ENCODE measurements at places on chromosomes 5 and 9.
A peak's percentile ranks its signal among the peaks of the same experiment; 100 is the strongest.

DNA sequence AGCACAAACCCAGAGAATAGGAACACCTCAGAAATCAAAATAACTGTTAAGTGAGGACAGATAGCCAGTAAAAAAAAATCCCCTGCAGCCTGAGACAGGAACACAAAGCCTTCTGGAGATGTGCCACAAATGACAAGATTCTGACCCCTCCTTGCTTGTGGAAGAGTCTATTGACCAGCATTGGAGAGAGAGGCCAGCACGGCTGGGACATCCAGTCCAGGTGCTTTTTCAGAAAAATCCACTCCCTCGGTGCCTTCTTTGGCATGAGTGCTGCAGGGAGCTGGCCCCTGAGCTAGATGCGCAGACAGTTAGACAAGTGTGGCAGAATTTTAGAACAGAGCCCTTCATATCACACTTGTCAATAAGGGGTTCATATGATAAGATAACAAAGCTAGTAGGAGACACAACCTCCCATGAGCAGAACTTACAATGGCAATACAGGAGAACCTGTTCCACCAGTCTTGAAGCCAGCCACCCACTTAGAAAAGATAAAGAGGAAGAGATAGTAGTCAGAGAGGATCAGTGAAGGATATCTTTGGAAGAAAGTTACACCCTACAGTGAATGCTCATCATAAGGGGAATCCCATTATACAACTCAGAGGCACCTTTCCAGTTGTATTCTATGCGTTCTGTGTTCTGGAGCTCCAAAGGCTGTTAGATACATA, 298.4 kb downstream of the TLE1 start:
- DNase-seq: peak; percentile 60

GRCh38 chr9:131096269-131097125, at the start of gene AIF1L:
TSS of gene AIF1L (plus strand) at chr9:131096531. CDS start at chr9:131096630, 99 bp downstream.
- peak; percentile 76 for DNase-seq

GRCh38 chr5:157222506-157223230, 42.0 kb downstream of the ITK start:
- no peak for DNase-seq

- DNase-seq: peak; percentile 53
Observed at GRCh38 chr5:79702606-79703380, 13.2 kb downstream of the CMYA5 start.

DNA sequence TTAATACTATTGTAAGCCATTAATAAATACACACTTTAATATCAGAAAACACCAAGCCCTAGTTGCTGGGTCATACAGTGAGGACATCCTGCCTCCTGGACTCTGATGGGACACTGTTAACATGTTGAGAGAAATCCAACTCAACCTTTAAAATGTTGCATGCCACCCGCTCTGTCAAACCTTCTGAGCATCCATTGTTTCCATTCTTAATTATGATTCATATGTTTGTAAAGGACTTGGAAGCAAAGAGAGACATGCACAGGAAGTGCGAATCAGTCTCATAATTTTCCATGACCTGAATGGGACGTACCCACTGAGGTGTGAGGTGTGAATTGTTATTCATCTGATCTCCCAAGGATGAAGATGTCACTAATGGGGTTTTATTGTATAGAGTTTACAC, 186.4 kb downstream of the CAAP1 start:
- peak; percentile 41 for DNase-seq

DNA sequence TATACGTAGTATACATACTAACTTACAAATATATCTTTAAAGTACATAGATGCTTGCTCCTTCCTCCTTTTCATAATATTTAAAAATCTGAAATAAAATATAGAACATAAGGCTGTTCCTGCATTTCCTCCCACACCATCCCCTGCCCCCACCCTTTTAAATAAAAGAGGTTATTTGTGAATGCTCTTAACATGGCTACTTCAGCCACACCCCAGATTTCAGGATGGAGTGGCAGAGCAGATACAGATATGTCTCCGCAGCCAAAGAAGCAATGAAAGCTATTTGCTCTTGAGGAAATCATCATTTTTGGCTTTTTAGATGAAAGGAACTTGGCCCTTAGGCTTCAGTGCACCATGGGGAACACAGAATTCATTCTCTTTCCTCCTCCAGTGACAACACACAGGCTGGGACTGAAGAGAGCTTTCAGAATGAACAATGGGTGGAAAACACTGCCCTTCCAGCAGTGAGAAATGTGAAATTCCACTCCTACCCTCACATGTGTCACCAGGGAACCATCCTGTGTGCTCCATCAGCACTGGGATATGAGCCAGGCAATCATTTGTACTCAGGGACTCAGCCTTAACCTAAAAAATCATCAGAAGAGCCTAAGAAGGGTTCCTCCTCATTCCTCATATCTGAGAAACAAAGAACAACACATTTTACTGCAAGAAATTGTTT, 134.3 kb downstream of the PPP2R2B start:
- no peak for DNase-seq

- DNase-seq: no peak
Observed at GRCh38 chr5:66861402-66861801, 265.2 kb downstream of the MAST4 start.

- DNase-seq: no peak
Observed at GRCh38 chr5:172637740-172638139, 3.3 kb upstream of the NEURL1B start.

- no peak for DNase-seq
Observed at GRCh38 chr5:138978581-138978980, 103.4 kb upstream of the LRRTM2 start.

GRCh38 chr9:116497095-116497890, 189.8 kb upstream of the TRIM32 start:
- no peak for DNase-seq

- DNase-seq: no peak
Observed at GRCh38 chr9:18741359-18741758, 267.4 kb downstream of the ADAMTSL1 start.

DNA sequence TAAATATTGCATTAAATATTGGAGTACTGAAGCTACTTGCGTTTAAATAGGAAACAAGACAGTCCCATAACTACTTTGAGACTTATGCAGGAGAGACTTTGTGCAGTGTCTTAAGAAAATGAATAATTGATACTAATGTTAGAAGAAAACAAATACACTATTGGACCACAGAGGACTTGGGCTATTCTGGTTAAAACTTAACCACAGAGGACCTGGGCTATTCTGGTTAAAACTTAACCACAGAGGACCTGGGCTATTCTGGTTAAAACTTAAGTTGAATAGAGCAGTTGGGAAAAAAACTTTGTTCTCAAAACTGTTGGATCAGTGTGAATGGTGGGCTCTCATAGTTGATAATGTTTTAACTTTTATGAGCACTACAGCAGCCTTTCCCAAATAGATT, 141.7 kb downstream of the WDR70 start:
- DNase-seq: no peak

DNA sequence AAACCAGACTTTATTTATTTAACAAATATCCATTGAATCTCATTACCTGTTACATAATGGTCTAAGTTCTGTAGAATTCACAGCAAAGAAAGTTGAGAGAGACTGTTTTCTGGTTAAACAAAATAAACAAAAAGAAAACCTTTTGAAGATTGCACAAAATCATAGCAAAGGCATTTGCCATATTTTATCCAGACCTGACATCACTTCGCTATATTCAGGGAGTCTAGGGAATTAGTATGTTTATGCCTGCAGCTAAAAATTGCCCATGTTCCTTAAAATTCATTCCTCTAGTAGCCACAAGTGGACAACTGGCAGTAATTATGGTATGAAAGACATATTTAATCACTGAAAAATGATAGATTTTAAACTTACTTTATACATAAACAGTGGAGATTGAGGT, 577.0 kb upstream of the DAB2 start:
- DNase-seq: no peak

DNA sequence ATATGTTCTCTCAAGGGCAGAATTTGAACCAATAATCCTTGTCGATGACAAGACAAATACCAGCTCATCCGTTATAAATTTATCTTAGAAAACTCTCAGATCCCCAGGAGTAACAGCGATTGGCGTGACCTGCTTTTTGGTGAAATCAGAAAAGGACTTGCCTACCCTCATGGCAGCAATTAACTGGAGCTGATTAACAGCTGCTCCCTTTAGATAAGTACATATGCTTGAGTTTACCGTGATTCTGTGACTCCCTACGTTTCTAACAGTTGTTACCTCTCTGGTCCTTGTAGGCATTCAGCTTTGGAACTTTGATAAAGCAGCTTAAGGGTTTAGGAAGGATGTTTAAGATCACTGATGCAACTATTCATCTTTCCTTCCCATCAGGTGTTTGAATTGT, 2.6 kb downstream of the INVS start:
- no peak for DNase-seq

DNA sequence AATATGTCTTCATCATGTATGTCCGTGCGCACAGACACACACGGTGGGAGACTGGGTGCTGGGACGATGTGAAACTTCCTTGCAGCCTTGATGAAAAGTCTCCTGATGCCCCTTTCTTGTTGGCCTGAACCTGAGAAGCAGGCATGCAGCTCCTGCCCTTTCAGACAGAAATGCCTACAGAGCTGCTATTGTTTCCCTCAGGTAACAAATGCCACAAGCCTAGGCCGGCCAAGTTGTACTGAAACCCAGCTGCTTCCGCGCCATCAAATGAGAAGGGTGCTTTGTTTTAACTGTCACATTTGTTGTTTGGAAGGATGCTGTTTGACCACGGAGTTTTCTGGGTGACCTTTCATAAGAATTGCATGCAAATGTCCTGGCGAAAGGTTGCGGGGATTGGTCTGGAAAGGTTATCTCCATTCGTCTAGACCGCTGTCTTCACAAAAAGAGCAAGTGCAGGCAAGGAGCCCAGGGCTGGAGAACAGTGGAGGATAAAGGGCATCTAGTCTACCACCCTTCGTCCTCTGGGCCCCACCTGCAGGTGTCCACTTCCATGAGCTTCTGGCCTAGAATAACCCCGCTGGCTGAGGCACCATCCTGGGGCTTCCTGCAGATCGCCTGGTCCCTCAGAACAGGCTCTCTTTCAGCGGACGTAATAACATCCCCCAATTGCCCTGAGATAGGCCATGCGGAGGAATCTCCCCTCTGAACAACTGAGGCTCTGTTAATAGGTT, 197.2 kb downstream of the SEMA6A start:
- DNase-seq: no peak

DNA sequence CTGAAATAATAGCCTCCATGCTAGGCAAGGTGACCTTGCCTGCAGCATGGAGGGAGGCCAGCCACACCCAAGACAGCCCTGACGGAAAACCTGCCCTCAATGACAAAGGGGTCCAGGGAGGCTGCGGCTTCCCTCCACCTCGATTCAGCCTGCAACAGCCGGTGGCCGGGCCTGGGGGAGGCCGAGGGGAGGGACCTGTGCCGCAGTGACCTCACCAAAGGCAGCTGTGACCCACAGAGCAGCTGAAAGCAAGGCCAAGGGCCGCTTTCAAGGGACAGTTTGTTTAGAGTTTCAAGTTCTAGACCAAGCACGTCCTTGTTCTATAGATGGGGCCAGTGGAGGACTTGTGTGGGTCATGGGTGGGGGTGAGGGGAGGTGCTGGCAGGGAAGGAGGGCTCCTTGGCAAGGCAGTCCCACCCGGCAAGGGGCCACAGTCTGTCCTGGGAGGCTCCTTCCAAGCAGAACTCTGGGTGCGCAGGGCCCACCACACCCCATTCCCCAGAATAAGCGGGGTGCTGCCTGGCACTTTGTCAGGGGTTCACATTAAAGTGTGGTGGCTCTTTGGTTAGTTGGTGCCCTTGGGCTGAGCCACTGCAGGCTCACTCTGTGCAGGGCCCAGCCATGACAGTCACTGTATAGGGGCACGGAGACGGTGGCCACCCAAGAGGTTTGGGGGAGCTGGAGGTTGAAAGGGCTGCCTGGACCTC, 226.5 kb downstream of the FANCC start:
- no peak for DNase-seq

DNA sequence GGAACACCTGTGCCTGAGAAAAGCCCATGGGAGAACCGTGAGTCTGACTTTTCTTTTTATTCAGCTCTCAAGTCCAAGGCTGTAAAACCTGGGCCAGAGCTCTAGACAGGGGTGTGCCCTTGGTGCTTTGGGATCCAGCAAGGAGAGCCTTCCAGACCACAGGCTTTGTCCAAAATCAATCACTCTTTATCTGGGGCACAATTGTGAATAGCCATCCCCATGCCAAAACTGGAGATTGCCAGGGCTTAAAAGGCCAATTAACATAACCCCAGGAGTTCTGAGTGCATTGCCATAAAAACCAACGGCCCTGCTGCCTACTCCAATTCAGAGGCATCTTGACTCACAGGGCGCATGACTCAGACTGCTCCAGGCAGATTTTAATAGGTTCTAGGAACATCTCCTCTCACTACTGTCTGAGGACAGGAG, 391.8 kb downstream of the ARHGEF28 start:
- DNase-seq: peak; percentile 46

DNA sequence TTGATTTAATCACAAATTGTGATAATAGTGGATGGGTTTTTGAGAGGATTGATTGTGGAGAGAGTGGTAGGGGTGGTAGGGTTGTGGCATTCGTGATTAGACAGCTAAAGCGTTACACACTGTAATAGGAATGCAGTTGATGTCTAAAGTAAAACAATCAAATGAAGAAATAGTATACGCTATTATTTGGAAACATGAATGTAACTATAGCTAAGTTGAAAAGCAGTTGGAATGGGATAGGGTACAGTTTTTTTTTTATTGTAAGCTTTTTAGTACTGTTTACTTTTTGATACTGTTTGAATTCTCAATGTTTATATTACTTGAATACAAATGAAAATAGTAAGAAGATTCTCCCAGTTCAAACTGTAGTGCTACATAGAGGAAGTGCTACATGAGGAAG, 51.8 kb downstream of the RANBP17 start:
- DNase-seq: no peak

GRCh38 chr5:146716636-146717035, 161.9 kb downstream of the PPP2R2B start:
- DNase-seq: no peak

DNA sequence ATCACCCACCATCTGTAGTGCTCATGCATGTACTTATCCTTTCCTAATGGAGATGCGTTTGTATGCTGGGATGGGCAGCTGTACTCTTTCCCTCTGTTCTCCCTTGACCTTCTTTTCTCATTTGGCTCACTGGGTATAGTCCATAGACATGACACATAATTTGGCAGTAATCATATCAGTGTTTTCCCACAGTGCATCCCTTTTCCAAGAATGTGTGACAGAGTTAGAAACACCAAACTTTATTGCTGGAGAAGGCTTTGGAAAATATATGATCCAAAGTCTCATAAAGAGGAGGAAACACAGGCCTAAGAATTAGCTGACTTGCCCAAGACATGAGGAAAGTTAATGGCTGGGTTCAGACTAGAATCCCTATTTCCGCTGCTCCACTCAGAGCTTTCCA, 1233.4 kb upstream of the DMAC1 start:
- no peak for DNase-seq

Measured in DMS53 (cell line).